ENCODE measurements at places on chromosomes 5 and 9. TPM values are rescaled to one million over a fixed set of nuclear protein-coding genes. Genes with fewer than 3 reads are reported as not detected.

DNA sequence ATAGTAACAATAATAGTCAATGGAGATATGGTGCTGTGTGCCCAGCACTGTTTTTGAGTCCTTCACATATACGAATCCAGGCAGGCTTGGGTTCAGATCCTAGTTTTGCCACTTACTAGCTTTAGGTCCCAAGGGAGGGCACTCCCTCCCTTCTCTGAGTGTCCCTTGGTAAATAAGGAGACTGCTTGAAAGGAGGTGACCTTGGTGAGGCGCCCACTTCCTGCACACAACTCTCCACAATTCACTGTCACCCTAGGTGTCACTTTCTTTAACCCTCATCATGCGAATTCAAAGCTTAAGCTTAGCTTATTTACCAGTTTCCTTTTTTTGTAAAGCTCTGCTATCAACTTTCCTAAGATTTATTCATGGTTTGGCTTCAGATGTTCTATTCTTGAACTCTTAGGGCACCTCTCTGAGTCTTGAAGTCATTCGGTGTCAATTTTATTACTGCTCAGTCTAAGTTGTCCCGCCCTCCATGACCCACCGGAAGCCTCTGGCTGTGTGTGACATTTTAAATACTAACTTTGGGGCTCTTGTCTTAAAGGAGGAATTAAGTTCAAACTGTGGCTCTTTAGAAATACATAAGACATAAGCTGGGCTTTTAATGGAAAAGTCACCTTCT lies 170.7 kb upstream of the ZNF618 start:
- no peak for DNase-seq

- no peak for DNase-seq
Observed at GRCh38 chr5:73344835-73345234, 103.7 kb downstream of the FOXD1 start.

Gene RORB
- 0.66 TPM for total RNA-seq

DNA sequence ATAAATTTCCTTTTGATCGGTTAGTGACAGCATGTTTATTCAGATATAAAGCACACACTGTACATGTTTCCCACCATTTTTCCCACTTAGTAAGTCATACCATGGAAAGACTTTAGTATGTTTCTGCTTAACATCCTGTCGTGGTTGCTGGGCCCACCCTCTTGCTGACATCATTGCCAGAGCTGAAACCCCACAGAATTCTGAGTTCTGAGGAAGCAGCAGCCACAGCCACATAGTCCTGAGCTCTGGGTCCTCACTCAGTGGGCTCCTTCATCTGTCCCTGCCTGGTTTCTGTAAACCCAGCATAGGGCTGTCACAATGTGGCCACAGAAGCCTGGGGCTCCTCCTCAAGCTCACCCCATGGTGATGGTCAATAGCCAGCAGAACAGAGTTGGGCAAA lies 441.5 kb downstream of the ENC1 start:
- DNase-seq: no peak

DNA sequence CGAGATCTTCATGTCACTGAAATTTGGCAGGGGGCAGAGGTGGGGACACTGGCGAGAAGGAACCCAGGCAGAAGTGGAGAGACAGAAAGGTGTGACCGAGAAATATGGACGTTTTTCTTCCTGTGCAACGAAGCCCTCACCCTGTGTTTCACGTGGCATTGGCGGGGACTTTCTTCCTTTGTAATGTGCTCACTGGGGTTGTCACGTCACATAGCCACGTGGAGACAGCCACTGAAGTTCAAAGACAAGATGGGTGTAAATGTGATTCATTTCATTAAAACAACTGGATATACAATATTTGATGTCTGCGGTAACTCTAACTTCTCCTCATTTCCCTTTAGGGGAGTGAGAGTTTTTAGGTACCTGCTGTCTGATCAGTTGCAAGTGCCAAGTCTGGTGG lies 225.7 kb downstream of the FSTL4 start:
- DNase-seq: no peak

DNA sequence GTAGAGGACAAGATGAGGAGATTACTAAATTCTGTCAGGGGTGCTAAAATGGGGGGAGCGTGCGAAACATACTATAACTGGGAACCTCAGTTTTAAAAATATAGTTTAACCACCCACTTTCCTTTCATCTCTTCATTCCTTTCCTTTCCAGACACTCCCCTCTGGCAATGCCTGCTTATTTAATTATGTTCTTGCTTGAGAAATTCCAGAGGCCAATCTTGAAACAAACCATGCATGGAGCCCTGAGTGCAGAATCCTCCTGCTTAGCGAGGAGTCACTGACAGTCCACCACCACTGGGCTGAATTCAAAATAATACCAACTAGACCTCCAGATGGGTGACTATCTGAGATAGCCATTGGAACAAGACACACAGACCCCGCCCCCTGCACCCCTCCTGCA lies 29.7 kb upstream of the C9orf72 start:
- no peak for DNase-seq

- no peak for DNase-seq
Observed at GRCh38 chr9:73067074-73067473, 84.6 kb upstream of the ANXA1 start.
